NB4 (cell line): ENCODE measurements at places on chromosomes 12 and 14.

- no peak for DNase-seq
These were observed 9.5 kb downstream of the OAS1 start for GRCh38 chr12:112916270-112916669.

GRCh38 chr12:8722286-8722800 lies 24.6 kb downstream of the RIMKLB start:
- DNase-seq, result no peak

DNA sequence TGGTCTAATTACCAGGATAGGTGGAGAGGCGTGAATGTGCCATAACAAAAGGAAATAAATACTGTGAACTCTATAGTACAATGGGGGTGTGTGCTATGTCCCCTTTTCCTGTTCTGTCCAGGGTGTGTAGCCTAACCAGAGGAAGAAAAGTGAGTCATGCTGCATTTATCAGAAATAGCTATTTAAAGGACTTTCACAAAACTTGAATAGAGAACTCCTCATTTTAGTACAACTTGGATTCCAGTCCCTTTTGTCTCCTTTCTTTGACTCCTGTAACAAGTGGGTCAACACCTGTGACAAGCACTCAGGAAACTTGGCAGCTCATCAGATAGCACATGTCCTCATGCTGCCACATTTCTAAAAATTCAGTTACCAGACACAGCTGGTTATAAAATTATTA lies 123.4 kb downstream of the CCDC91 start:
- DNase-seq, result peak; percentile 21

DNA sequence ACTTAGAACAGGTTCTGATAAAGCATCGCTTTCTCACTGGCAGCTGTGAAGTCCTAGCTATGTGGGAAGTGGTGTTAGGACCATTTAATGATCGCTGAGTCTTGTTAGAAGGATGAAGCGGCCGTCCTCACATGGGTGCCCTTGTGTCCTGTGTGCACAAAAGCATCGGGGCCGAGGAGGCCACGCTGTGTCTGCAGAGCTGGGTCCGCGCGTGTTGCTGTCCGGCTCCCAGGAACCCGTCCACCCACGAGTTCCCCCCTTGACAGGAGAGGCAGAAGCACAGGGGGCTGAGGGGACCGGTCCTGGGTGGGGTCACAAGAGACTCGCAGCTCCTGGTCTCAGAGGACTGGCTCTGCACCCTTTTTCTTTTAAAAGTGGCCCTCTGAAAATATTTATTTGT lies 90.4 kb downstream of the ADGRD1 start:
- DNase-seq, result no peak

DNA sequence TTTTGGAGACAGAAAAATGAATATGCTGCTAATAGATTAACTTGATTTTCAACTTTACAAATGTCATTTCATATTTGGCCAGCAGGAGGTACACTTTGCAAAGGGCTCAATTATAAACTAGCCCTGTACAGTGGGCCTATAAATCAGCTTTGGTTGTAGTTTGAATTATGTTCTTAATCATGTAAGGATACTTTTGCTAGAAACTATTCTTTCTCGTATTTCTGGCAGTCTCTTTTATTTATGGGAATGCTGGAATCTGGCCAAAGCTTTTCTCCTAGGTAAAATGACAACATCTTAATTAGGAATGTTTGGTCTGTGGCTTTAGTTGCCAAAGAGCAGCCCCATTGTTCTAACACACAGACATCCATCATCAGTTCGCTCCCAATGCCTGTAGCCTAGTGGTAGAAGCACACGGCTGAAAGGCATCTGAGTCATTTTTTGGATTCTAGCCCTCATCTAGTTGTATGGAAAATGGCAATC lies 1322.3 kb upstream of the SEL1L start:
- DNase-seq, result peak; percentile 40

- DNase-seq, result peak; percentile 69
These were observed 95.1 kb downstream of the LLPH start for GRCh38 chr12:66035288-66035966.

- DNase-seq, result no peak
These were observed 304.1 kb downstream of the ITPR2 start for GRCh38 chr12:26528943-26529342.

DNA sequence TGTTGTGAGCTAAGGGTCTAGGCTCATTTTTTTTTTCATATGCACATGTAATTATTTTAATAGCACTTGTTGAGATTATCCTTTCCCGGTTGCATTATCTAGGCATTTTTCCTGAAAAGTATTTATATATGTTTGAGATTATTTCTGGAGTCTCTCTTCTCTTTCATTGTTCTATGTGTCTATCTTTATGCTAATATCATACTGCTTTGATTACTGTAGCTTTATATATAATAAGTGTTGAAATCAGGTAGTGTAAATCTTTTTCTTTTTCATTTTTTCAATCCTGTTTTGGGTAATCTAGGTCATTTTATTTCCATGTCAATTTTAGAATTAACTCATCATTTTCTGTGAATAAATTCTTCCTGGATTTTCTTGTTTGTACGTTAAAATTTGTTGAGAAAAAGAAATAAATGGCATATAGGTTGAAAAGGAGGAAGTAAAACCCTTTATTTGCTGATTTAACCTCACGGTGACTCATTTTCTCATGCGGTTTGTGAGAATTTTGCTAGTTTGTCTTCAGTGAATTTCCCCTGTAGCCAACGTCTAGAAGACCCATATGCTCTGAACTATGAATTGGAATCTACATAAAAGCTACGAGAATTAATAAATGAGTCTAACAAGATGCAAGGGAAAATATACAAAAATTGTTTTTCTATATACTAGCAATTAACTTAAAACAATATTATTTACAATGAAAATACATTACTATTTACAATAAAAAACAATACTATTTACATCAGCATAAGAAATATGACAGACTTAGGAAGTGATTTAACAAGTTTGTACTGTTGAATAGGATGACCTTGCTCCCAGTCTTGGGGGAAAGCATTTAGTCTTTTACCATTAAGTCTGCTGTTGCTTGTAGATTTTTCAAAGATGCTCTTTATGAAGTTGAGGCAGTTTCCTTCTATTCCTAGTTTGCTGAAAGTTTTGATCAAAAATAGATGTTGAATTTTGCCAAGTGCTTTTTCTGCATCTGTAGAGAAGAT lies 105.0 kb downstream of the SNAPC1 start:
- peak; percentile 80 for DNase-seq
